AG04450 (cell line): ENCODE measurements at places on chromosomes 6 and 20. TPM values are rescaled to one million over a fixed set of nuclear protein-coding genes. Genes with fewer than 3 reads are reported as not detected.

DNA sequence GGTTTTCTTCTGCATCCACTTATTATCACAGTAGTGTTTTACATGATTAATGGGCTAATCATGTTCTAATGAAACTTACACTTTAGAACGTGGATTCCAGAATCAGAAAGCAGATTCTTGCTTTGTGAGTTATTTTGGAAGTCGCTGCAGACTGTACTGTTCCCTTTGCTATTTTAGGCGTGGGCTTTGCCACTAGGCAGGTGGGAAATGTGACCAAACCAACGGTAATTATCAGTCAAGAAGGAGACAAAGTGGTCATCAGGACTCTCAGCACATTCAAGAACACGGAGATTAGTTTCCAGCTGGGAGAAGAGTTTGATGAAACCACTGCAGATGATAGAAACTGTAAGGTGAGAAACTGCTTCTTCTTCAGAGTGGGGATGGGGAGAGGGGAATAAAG lies 598 bp downstream of the FABP7 start:
- DNase-seq: no peak

The LY6G6D gene
- polyA plus RNA-seq: not detected in 2 replicates

The ENPP4 gene
- polyA plus RNA-seq: 0.04 TPM in 1 of 2 replicates, not detected in the other

DNA sequence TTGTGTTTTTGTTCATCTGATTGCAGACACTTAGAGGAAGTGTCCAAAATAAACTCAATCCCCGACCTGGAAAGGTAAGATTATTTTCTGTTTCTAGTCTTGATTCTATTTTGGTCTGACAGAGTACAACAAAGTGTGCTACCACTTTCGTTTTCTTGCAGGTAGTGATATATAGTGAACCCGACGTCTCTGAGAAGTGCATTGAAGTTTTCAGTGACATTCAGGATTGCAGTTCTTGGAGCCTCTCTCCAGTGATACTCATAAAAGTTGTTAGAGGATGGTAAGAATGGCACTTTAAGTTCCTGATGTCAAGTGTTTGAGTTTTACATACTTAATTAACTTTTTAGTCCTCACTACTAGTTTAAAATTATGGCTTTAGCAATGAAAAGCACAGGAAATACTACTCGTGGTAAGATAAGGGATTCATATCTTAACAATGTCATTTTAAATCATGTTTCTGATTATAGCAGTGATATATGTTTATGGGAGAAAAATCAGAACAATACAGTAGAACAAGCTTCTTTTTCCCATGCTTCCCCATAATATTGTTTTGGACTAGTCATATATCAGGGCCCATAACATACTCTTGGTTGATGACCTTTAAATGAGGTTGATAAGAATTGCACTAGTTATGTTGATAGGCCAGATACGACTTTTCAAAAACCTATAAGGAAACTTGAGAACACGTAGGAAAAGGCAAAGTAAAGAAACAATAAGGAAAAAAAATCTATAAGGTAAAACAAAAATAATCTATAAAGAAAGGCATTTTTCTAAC lies 104.0 kb downstream of the RTN4IP1 start:
- no peak for DNase-seq

The CASS4 gene
- polyA plus RNA-seq: 36.8 and 41.0 TPM in 2 replicates

GRCh38 chr20:5067877-5068645 lies 51.7 kb downstream of the PCNA start:
- no peak for DNase-seq

DNA sequence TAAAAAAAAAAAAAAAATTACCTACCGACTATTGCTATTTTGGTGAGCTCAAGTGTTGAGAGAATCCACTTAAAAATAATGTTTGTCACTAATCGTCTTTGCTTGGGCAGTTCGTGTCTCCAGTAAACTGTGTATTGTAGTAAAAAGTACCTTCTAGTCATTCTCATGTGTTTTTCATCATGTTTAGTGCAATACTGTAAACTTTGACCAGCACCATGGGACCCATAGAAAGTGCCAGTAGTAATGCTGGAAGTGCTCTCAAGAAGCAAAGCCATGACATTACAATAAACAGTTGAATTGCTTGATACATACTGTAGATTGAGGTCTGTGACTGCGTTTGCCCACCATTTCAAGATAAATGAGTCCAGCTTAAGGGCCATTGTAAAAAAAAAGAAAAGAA lies 395.2 kb downstream of the BCKDHB start:
- DNase-seq: no peak

GRCh38 chr6:5462856-5463255 lies 201.5 kb downstream of the FARS2 start:
- DNase-seq: no peak

DNA sequence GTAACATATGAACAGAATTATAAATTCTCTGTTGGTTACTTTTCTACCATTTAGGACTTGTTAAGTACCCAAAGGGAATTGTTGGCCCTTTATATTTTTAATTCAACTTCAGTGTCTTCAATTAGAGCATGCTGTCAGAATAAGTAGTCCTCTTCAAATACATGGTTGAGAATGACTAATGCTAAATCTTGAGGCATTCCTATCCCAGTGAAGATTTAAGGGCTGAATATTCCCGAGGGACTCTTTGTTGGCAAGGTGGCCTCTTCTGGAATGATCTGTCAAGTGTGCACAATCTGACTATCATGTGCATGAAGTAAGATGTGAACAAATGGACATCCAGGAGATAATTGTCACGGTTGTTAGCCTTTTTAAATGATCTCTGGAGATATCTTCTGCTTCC lies 421.7 kb downstream of the BMP2 start:
- no peak for DNase-seq

GRCh38 chr6:33317419-33317668 lies 200 bp downstream of the ZBTB22 start:
- DNase-seq: no peak

- DNase-seq: no peak
Observed at GRCh38 chr6:143507358-143508145, 4.0 kb downstream of the FUCA2 start.

- DNase-seq: peak; percentile 8
Observed at GRCh38 chr6:75830959-75831885, 82.2 kb downstream of the MYO6 start.

The RGS17 gene
- polyA plus RNA-seq: 8.9 and 12.2 TPM in 2 replicates

- no peak for DNase-seq
Observed at GRCh38 chr20:8423482-8423881, 291.4 kb downstream of the PLCB1 start.

DNA sequence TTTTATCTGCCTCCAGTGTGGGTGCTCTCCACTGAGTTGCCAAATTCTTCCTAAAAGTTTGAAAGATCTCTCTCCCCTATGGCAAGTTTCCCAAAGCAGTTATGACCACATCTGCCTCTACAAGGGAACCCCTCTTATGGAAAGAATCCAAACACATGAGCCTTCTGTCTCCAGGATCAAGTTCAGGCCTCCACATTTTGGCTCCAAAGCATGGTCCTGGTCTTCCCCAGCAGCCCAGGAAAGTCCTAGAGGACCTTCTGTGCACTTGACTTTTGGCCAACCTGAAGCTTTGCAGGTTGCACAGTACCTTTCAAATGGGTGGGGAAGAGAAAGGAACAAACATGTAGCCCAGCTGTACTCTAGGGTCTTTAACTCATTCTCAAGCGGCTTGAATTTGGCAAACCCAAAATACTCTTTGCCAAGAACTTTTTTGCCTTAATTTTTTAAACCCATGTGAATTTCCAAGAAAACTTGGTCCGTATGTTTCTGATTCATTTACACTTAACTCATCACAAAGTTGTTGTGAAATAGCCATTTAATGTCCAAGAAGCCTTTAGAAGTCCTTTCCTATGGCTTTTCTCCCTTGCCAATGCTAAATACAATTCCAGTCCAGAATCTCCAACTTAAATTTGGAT lies 240.1 kb upstream of the TBX18 start:
- no peak for DNase-seq

DNA sequence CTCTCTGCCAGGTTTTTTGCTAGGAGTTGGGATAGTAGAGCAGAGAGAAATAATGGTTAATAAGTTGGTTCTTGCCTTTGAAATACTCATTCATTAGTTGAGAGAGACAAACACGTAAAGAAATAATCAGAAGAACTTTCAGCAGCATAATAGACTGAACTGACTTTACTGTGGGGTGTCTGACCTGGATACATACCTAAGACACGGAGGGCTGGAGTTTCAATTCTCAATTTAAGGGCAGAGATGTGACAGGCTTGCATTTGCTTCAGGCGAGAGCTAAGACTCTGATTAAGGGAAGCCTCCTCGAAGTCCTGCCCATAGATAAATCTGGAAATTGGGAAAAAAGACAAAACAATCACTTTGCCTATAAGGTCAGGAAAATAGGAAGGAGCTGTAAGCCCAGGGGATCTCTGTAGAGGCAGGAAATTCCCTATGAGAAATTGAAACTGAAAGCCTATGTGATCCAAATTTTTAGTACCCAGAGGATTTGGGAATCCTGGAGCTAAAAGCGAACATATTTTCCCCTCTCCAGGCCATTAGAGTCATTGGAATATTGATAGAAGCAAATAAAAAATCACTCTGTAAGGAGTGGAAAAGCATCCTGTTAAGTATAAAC lies 276.8 kb downstream of the PHACTR1 start:
- DNase-seq: no peak

- no peak for DNase-seq
Observed at GRCh38 chr6:141539617-141540016, 593.1 kb upstream of the GJE1 start.

The HLA-DQB1 gene
- not detected in 2 replicates for polyA plus RNA-seq

DNA sequence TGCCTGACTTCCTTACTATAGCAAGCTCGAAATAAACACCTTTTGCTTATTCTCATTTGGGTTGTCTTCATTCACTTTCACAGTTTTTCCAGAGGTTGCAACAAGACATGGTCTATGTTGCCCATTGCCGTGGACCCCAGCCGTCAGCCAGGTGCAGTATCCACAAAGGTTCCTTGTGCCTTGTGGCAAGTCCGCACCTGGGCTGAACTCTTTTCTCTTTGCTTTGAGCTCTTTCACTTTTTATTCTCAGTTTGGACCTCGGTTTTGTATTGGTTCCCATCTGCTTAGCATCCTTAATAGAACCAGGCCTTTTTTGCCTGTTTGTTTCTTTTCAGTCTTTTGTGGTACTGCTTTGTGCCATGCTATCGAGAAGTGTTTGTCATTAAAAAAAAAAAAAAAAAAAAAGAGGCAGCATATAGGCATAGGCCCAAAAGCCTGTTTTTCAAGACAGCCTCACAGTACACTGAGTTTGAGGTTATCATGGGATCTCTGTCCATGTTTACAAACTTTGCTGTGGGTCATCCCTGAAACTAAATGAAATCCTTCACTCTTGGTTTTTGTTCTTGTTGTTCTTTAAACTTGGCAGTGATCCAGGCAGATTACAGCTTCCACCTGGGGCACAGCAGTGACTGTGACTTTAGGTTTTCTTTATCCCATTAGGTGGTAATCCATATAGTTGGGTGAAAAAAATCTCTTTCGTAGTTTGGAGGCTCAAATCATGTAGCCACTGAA lies 33.3 kb downstream of the GSTA3 start:
- no peak for DNase-seq

DNA sequence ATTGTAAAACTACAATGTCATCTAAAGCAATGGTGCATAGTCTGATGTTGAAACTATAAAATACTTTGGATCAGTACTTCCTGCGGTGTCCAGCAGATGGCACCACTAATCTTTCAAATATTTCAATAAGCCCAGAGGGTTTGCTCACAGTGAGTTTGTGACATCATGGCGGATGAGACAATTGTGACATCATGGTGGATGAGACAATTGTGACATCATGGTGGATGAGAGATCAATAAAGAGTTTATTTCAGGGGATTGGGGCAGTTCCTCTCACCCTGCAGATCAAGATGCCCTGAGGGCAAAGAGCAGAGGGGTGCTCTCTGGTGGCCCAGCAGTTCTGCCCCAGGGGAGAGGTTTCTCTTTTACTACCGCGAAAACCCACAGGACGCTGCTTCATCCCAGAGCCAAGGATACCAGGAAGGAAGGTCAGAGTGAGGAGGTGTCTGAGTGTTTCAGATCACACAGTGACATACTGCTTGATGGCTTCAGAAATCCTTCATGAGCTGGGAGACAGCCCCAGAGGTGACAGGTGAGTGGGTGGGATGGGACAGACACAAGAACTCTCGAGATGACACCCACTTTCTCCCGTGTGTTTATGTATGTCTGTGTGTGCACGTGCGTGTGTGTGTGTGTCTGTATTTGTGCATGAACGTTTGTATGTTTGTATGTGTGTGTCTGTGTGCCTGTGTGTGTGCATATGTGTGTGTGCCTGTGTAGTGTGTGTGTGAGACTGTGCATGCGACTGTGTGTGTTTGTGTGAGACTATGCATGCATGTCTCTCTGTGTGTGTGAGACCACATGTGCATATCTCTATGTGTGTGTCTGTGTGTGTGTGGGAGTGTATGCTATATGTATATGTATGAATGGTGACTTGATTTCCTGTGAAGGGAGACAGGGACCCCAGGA lies 7.3 kb upstream of the ULBP2 start:
- DNase-seq: peak; percentile 39

The DOK5 gene
- polyA plus RNA-seq: 1.9 and 2.1 TPM in 2 replicates

- no peak for DNase-seq
Observed at GRCh38 chr6:41449399-41450245, 96.6 kb upstream of the FOXP4 start.

DNA sequence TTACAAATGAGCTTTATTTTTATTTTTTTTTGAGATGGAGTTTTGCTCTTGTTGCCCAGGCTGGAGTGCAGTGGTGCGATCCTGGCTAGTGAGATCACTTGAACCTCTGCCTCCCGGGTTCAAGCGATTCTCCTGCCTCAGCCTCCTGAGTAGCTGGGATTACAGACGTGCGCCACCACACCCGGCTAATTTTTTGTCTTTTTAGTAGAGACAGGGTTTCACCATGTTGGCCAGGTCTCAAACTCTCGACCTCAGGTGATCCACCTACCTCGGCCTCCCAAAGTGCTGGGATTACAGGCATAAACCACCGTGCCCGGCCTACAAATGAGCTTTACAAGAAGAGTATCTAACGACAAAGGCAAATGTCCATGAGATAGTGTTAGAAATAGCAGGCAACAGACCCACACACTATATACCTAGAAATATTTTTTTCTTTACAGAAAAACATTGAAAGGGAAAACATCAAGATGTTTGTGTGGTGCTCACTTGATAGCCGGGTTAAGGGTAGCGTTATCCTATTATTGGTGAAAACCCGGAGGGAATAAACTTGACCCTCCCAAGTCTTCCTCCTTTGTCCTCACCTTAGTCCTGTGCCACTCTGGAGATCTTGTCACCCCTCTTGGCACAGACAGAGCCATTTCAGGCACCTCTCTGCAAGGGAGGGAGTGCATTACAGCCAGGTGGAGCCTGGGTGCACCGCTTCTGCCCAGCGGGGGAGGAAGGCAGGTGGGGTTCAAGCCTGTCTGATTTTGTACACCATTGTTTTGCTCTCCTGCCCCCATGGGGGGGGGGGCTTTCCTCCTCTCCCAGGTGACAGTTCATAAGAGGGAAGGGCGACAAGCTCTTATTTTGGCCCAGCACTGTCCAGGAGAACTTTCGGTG lies 21.0 kb upstream of the AVP start:
- DNase-seq: no peak

The C20orf202 gene
- polyA plus RNA-seq: not detected in 2 replicates
